ENCODE measurements at places on chromosomes 2 and 18.

- no peak for DNase-seq
Measured at GRCh38 chr2:216002101-216002678, 11.2 kb downstream of the MREG start.

DNA sequence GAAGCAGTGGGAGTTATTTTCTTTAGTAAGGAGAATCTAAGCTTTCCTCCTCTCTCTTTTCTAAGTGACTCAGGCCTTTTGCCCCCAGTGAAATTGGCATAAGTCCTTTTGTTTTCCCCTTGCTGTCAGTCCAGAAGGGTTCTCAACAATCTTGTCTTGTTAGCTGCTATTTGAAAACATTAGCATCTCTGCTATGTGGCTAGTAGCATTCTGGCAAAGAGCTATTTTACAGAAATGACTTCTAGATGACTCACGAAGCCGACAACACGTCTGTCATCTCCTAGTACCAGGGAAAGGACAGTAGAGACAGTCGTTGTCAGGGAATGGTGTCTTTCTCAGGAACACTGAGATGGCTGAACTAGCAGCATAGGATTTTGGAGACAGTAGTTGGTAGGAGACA is 14.7 kb downstream of the SMARCAL1 start:
- no peak for DNase-seq

DNA sequence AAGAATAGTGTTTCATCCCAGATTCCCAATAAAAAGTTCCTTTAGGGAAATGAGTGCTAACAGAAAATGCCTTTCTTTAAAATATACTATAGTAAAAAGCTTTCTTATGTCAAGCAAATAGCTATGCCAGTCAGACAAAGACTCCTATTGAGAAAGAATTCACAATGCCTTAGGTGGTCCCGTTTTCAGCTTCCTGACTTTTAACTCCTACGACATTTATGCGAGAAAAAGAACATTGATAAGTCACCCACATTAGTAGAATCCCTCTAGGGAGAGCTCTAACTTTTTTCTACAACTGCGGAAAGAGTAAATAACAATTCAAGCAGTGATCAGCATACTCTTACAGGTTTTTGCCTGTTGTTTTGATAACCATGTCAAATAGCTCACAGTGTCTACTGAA is 750.8 kb upstream of the ACVR2A start:
- DNase-seq: no peak

- no peak for DNase-seq
Measured at GRCh38 chr18:70132999-70133398, 72.5 kb downstream of the RTTN start.

- DNase-seq: no peak
Measured at GRCh38 chr2:196277002-196277401, 105.6 kb upstream of the STK17B start.

- DNase-seq: no peak
Measured at GRCh38 chr2:65620524-65620923, 188.1 kb upstream of the SPRED2 start.

DNA sequence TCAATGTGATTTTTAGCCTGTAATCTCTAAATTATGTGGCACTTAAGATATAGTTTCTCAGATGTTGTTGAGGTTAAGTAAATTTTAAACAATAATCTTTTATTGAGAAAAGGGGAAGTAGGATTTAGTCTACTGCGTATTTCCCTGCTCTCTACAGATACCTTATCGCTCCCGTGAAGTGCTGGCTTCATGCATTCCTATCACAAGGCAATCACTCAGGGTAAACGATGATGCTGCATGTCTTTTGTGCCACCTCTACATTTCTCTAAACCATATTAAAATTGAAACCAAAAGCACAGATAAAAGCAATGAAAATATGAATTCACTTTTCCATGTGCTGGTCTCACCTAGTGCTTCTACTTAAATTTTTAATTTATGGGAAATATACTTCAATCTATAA is 14.4 kb upstream of the RPE start:
- no peak for DNase-seq

GRCh38 chr18:21386523-21387240 is 144.7 kb downstream of the GREB1L start:
- no peak for DNase-seq

DNA sequence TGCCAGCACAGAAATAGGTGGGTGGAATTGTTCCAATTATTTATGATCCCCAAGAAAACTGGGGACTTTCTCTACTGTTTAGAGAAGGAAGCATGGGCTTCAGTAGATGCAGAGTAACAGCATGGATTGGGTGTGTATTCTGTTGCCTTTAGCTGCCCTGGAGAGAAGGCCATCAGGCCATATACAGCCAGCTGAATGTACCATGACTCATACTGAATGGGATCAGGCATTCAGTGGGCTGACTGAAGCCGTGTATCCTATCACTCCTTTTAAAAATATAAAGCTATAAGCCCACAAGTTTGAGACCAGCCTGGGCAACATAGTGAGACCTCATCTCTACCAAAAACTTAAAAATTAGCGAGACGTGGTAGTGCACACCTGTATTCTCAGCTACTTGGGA is 16.7 kb upstream of the PLEKHM3 start:
- no peak for DNase-seq

DNA sequence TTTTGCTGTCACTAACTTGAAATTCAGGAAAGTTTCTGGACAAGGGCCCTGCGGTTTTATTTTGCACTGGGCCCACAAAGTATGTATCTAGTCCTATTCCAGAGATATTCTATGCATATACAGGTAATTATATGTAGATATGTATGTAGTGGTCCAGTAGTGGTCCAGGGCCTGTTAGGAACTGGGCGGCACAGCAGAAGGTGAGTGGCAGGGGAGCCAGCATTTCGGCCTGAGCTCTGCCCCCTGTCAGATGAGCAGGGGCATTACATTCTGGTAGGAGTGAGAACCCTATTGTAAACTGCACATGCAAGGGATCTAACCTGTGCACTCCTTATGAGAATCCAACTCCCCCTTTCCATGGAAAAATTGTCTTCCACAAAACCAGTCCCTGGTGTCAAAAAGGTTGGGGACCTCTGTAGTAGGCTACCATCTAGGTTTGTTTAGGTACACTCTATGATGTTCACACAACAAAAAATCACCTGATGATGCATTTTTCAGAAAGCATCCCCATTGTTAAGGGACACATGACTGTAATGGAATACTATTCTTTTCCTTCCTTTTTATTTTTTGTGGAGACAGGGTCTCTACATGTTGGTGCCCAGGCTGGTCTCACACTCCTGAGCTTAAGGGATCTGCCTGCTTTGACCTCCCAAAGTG is 2.8 kb upstream of the PPP4R3B start:
- DNase-seq: no peak

DNA sequence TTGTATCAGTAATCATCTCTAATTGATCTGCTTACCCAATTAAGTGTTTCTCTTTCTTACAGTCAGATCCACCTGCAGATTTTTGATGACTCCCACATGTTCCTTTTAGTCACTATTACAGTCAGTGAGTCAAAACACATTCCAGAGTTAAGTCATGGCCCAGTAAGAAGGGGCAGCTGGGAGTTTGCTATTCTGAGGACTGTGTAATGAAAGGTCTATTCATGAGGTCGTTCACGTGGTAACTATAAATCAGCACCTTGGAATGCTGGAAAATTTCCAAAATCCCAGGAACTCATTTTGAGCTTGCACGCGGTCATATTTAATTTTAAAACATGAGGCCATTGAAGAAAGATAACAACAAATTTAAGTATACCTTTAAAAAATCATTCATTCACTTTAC is 252.5 kb downstream of the XIRP2 start:
- DNase-seq: no peak

GRCh38 chr2:194723446-194723845 is 933.6 kb upstream of the SLC39A10 start:
- DNase-seq: no peak

DNA sequence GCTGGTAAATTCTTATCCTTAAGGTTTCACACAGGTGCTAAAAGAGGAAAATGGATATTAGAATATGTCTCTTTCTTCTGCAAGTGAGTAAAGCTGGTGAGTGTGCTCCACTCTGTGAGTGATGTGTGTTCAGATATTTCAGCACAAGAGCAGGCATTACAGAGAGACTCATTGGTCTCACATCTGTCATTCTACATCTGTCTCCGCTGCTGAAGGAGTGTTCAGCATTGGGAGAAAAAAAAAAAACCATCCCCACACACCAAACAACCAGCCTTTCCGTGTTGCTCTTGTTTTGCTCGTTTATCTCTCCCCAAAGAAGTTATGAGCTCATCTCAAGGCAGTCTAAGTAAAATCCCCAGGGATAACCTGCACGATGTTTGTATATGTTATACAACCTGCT is 283.9 kb upstream of the SPHKAP start:
- no peak for DNase-seq

- no peak for DNase-seq
Measured at GRCh38 chr2:238101891-238102841, 2.0 kb downstream of the ESPNL start.

DNA sequence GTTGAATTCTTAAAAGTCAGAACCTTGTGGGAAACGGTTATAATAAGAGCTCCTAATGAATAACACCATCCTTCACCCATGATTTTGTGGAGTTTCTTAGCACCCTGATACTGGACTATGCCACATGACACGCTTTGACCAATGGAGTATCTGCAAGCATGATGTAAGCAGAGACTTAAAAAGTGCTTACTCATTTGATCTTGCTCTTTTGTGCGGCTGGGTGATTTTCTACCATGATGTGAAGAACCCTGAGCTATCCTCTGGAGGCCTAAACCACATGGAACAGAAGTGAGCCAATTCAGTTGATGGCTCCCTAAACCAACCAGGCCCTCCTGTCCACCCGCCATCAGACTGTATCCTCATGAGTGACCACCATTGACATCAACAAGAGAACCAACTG is 70.9 kb downstream of the TCF4 start:
- no peak for DNase-seq

- DNase-seq: no peak
Measured at GRCh38 chr2:165950438-165950837, 3.1 kb downstream of the TTC21B start.

- DNase-seq: no peak
Measured at GRCh38 chr2:112480530-112481049, 1.4 kb upstream of the TTL start.

DNA sequence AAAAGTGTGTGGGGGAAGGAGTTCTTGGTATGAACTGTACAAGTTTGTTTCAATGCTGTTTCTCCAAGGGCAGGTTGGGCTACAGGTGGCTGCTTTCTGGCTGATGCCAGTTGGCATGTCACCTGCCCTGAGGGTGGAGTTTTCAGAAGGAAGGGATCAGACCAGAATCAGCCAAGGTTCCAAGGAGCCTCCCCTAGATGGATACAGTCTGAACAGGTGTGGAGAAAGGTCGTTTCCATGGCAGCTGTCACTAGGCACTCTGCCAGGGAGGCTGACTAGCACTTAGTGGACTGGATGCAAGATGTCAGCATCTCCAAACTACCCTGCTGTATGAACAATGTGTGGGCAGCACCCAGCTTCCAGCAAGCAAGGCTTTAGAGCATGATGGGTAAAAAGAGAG is 444.4 kb upstream of the HNRNPA3 start:
- no peak for DNase-seq

DNA sequence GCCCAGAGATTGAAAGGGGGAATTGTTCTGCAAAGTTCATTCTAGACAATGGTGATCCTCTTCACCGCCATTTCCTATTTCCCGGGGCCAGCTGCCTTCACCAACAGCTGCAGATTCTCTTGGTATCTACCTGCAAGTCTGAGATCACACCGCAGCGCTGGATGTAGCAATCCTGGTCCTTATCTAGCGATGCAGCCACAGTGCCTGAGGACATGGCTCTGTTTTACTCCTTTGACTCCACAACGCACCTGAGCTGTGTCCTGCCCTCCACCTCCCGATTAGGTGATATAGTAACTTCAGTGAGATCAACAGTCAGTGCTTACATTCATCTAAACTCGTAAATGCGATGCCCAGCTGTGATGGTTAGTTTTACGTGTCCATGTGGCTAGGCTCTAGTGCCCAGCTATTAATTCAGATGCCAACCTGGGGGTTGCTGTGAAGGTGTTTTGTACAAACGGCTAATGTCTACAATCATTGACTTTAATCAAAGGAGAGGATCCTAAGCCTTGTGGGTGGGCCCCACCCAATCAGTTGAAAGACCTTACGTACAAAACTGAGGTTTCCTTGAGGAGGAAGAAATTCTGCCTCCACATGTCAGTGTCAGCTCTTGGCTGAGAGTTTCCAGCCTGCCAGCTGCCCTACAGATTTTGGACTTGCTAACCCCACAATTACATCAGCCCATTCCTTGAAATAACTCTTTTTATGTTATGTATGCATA is 189.8 kb downstream of the SH3BP4 start:
- no peak for DNase-seq

- no peak for DNase-seq
Measured at GRCh38 chr2:16262526-16263178, 322.3 kb downstream of the MYCN start.

- DNase-seq: no peak
Measured at GRCh38 chr2:109155553-109156451, 26.8 kb downstream of the SH3RF3 start.

DNA sequence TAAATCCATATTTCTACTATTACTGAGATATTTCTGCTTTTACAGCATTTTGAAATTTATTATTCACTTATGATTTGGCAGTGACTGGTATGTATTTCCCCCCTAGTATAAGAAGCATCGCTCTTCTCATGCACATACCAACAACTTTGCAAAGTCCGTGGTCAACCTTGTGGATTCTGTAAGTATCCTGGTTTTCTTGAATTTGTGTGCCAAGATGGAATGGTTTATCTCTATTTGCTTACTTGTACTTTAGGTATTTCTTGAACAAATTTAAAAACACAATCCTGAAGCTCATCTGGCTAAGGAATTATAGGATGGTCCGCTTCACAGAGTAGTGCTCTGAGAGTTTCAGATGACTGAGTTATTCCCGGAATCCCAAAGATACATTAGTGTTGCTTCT is 85.0 kb upstream of the FAM237A start:
- DNase-seq: no peak

DNA sequence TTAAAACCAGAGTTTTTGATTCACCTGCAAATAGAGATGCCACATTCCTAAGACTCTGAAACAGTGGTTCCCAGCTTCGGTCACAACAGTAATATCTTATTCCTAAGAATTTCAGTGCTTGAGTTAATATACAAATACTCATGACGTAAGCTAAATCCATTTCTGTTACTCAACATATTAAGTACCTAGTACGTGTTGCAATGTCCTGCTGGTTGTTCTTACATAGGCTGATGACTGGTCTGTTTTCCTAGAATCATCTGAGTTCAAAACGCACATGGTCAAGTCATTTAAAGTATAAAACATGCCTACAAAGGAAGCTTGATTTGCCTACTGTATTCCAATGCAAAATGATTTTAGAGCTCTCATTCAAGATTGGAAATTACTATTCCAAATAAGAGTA is 7.2 kb downstream of the NCL start:
- DNase-seq: no peak

DNA sequence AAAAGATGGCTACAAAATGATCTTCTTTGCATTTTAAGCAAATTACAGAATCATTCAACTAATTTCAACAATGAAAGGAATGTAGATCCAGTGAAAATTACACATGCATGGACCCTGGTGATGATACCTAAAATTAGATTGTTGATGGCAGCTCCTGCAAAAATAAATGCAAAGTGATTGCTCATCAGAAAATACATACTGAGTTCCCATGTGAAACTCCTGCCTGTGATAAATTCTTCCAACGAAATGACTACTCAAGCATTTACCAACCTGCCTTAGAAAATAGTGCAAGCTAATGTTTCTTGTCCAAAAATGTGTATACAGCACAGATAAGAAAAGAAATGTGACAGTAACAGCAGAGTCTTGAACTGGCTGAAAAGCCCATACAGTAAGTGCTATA is 300.0 kb upstream of the REV1 start:
- no peak for DNase-seq

Data from activated T-helper 1 cell treated with anti-CD3 and anti-CD28 coated beads, Interleukin-2, amount 50 U/mL, for 16 hours (primary cell).